M059J (cell line): ENCODE measurements at places on chromosomes 16 and 17. TPM values are rescaled to one million over a fixed set of nuclear protein-coding genes. Genes with fewer than 3 reads are reported as not detected.

The PIMREG gene
- total RNA-seq = 76.1 and 87.3 TPM in 2 replicates

DNA sequence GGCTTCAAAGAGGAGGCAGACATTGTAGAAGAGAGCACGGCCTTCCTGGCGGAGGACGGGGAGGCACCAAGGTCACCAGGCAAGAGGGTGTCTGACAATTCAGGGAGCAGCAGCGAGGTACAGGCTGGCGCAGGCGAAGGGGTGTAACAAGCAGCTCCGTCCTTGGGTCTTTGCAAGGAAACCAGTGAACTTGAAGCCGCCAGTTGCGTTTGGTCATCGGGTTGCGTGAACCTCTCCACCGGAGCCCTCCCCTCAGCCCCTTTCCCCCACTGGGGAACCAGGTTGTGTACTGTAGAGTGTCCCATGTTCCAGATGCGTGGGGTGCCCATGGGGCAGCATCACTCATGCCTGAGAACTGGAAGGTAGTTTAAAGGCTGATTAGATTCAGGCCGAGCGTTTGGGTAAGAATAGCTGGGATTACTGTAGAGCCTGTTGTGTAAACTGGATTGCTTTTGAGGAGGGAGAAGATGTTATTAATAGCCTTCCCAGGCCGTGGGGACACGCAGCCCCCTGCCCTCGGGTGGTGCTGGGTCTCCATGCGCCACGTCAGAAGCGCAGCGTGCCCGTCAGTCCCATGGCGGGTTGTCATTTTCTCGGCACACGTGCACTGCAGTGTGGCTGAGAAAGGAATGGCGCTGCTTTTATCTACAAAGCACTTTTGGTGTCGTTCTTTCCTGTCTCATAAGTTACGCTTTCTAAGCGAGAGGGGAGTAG, 2.5 kb downstream of the MRPL12 start:
- DNase-seq = no peak

DNA sequence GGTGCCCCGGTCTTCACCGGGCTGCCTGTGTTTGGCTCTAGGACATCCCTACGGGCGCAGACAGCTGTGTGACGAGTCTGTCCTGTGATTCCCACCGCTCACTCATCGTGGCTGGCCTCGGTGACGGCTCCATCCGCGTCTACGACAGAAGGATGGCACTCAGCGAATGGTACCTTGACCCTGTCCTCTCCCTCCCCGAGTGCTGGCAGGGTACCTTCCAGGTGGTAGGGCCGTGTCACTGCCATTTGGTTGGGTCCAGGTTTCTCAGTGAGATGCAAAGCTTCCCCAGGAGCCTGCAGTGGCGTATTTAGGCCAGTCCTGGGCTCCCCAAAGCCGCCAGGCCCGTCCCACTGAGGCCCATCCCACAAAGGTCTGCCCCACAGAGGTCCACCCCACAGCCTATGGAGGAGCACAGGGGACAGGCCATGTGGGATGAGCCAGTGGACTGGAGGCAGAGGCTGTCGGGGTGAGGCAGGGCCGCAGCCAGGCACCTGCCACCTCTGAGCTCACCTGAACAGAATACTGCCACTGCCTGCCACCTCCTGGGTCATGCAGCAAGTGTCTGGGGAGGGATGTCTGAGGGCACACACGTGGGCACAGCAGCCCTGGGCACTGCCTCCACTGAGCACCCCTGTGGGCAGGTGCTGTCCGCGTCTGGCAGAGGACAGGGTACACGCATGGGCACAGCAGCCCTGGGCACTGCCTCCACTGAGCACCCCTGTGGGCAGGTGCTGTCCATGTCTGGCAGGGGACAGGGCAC, 31.4 kb upstream of the CHMP6 start:
- DNase-seq = no peak

DNA sequence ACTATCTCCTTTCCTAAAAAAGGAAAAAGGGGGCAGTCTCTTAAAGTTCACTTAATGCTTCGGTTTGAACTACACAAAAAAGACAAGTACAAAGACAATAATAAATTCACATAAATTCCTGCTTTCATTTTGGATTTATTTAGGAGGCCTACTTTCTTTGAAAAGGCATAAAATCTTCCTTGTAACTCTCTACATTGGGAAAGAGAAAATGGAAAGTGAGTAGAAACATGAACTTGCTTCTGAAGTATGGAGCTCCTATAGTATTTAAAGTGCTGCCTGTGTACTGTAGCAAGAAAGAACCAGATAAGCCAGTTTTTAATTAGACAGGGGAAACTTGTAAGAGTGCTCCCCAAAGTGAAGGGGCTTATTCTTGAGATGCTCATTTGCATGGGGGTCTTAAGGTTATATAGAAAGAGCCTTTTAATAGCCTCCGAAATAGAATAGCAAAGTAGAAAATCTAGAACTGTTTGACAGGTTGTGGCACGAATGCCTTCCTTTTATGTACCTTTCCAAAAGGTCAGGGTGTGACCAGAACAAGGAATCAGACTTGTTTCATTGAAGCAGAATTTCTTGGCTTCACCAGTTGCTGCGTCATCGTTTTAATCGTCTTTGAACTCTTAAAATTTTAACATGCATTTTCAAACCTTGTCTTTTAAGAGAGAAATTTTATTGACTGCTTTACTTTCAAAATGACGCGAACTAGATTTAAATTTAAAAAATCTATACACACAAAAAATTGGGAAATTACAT, 12.9 kb downstream of the GAN start:
- no peak for DNase-seq
